H1 (cell line): ENCODE measurements at places on chromosomes 7 and 10.

GRCh38 chr10:18230794-18231193, 90.6 kb downstream of the CACNB2 start:
- DNase-seq = no peak

GRCh38 chr7:130024390-130024789, 26.8 kb downstream of the ZC3HC1 start:
- DNase-seq = no peak

DNA sequence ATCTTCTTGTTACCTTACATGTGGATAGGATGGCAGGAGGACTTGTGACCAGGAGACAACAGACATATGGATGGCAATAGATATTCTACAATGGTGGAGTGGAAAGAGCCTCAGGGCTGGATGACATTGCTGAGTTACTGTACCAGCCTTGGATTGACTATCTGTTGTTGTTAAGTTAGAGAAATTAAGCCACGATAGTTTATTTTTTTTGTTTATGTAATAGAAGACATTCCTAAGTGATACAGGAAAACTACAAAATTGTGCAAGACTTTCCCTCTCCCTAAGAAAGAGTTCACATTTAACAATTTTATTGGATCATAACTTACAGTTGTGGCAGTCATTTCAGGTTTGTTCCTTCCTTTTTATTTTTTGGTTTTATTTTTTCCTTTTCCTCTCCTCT, 230.7 kb upstream of the CACNA2D1 start:
- DNase-seq = no peak

DNA sequence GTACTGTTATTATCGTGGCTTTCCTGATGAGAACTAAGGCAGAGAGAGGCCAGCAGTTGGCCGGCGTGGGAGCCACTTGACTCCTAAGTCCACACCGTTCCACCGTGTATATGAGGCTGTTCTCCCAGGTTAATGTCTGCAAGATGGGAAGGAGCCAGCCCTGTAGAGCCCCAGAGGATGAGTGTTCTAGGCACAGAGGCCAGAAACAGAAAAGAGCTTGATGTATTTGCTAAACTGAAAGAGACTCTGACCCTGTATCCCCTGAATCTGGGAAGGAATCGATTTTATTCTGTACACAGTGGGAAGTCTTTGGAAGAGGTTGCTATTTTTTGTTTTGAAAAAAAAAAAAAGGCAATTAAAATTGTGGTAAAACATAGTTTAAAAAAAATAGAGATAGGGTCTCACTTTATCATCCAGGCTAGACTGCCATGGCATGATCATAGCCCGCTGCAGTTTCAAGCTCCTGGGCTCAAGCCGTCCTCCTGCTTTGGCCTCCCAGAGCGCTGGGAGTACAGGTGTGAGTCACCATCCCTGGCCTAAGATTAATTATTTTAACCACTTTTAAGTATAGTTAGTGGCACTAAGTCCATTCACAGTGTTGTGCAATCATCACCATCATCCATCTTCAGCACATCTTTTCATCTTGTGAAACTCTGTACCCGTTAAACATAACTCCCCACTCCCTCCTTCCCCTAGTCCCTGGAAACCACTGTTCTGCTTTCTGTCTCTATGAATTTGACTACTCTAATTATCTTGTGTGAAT, 348.8 kb downstream of the SDK1 start:
- no peak for DNase-seq
